Activated CD8-positive, alpha-beta T cell treated with anti-CD3 and anti-CD28 coated beads, Interleukin-2, amount 10 ng/mL, durations not matched to agents 7 days and 5 days (primary cell): ENCODE measurements at places on chromosomes 1 and 21.

- DNase-seq: no peak
Observed at GRCh38 chr1:78401148-78401547, 89.6 kb upstream of the PTGFR start.

DNA sequence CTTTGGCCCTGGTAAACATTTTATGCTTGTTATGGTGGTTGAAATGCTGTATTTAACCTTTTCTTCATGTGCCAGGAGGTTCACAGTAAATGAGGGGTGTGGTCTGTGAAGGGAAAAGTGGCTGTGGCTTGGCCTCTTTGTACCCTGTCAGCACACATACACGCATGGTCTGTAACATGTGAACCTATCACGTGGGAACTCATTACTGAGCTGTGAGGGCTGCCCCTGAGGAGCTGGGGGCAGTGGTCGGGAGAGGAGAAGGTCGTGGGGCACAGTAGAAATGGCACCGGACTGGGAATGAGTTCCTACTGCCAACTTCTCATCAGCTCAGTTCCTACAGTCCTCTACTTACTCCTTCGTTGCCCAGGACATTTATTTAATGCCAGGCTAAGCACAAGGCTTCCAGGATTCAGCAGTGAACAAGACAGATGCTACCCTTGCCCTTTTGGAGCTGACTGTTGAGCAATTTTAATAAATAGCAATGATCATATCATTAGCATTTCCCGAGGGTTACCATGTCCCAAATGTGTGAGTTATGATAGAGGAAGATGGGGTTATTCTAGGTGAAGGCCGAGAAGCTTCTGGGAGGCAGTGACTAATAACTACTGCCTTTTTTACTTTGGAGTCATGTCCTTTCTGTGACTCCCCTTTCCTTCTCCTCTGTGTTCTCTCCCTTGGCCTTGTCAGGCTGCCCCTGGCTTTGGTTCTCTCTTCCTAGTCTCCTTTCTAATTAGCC lies 38.8 kb downstream of the DDR2 start:
- DNase-seq: no peak

DNA sequence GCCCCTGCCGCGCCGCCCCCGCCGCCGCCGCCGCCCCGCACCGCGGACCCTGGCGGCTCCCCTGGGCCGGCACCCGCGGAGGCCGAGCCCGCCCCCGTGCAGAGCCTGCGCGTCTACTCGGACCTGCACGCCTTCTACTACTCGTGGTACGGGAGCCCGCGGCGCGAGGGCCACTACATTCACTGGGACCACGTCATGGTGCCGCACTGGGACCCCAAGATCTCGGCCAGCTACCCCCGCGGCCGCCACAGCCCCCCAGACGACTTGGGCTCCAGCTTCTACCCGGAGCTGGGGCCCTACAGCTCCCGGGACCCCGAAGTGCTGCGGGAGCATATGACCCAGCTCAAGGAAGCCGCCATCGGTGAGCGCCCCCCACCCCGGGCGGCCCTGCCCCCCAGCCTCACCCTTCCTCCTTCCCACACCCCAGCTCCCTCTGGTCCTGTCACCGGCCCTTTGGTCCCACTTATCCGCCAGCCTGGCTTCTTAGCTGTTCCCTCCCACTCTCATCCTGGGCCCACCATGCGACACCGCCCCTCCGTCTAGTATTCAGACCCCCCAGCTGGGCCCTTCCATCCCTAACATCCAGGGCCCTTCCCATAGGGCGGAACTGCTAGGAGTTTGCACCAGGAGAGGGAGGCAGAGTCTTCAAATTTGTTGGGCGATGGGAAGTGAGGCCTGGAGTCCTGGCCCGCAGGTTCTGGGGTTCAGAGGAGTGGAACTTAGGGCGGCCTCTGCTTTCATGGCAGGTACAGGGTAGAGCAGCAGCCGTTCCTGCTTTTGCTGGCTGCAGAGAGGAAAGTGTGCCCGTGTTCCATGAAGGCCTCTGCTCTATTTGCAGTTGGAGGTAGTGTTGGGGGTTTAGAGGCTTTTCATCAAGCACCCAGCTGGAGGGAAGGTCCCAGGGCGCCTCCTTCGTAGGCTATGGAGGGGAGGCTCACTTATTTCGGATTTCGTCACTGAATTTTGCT lies 1.0 kb downstream of the MANEAL start:
- no peak for DNase-seq

DNA sequence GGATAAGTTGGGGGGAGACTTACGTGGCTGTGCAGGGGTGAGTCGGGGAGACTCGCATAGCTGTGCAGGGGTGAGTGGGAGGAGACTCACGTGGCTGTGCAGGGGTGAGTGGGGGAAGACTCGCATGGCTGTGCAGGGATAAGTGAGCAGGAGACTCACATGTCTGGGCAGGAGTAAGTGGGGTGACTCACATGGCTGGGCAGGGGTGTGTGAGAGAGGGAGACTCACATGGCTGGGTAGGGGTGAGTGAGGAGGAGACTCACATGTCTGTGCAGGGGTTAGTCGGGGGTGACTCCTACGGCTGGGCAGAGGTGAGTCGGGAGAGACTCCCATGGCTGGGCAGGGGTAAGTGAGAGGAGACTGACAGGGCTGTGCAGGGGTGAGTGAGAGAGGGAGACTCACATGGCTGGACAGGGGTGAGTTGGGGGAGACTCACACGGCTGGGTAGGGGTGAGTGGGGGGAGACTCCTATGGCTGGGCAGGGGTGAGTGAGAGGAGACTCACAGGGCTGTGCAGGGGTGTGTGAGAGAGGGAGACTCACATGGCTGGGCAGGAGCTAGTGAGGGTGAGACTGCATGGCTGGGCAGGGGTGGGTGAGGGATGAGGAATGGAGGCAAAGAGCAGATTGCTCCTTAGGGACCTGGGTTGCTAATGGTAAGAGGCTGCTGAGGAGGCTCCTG lies 56.0 kb upstream of the ABCG1 start:
- peak; percentile 33 for DNase-seq

GRCh38 chr1:61436016-61436415 lies 288.9 kb downstream of the TM2D1 start:
- no peak for DNase-seq

- peak; percentile 77 for DNase-seq
Observed at GRCh38 chr1:2786329-2787162, 14.9 kb downstream of the TTC34 start.

DNA sequence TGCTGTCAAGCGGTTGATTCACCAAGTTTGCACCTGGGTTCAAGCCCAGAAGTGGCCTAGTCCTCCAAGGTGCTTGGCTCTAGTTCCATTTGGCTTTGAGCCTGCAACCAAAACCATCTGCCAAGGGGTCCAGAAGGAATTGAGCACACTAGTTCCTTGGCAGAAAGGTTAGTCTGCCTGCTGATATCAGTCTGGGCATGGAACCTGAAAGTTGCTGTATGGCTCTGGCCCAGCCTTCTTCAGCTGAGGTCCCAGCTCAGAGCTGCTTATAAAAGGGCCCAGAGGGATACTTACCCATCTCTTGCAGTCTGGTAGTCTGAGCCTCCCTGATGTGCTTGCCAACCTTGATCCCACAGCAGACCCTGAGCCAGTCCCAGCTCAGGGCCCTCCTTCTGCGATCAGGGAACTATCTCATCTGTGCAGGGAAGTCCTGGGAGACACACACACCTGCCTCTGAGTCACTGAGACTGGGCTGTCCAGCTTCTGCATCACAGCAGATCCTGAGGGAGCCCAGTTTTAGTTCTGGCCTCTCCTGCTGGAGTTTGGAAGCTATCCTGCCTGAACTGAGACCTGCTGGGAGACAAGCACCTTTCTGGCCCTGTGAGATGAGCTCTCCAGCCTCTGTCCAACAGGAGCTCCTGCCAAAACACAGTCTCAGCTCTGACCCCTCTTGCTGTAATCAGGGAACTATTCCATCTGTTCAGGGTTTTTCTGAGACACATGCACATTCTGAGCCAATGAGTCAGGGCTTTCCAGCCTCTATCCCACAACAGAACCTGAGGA lies 75.8 kb downstream of the CTH start:
- DNase-seq: no peak

- peak; percentile 76 for DNase-seq
Observed at GRCh38 chr1:224380003-224380402, 23.3 kb downstream of the CNIH4 start.

DNA sequence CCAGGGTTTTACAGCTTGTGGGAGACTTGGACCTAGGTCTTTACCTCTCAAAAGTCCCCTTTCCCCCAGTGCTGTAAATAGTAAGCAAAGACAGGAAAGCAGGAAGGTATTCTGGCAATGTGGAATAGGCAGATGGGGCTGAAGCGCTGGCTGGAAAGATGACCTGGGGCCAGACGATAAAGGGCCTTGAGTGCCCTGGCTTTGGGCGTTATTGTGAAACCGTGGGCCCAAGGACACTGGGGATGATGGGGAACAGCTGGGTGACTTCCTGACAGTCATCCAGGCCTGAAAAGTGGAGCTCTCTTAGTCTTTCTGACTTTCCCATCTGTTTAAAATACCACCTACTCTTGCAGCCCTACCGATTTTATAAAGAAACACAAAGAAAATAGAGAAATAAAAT lies 16.3 kb downstream of the URB2 start:
- DNase-seq: no peak
